Activated CD4-positive, alpha-beta T cell treated with anti-CD3 and anti-CD28 coated beads for 1 hour (primary cell): ENCODE measurements at places on chromosomes 4 and X.

DNA sequence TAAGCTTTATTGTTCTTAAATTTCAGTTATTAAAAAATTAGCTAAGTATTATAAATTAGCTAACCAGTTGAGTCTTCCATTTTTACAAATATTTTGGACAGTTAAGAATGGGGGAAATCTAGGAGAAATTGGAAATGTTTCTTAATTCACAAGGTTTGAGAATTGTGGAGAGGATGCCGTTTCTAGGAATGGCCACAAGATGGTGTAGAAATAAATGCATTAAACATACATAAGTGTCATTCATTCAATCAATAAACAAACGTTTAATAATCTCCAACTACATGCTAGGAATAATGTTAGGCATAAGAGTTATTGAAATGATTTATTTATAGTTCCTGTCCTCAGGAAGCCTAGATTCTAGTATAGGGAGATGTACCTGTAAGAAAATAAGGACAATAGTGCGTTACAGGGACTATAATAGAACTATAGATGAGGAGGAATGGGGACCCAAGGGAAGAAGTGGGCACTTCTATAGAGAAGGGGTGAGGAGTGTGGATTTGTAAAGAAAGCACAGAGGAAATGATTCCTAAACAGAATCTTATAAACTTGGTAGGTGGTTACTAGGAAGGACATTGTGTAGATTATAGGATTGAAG, 195.7 kb upstream of the ANK2 start:
- DNase-seq, result no peak

DNA sequence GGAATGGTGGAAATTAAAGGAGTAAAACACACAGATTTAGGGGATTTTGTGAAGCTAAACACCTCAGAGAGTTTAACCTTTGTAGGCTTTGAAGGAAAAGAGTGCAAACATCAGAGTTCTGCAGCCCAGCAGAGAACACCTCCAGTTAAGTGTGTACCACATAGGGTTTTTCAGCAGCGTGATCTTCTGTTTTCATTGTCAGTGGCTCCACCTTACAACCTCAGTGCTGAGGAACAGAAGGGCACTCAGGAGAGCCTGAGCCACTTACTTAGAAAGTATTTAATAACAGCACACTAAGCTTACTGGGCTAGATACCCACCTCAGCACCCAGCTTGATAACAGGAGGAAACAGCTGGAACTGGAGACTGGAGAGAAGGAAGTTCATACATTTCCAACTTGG, 2.0 kb upstream of the FBXW7 start:
- DNase-seq, result no peak

- no peak for DNase-seq
Measured at GRCh38 chr4:85028910-85029309, 62.4 kb upstream of the WDFY3 start.

DNA sequence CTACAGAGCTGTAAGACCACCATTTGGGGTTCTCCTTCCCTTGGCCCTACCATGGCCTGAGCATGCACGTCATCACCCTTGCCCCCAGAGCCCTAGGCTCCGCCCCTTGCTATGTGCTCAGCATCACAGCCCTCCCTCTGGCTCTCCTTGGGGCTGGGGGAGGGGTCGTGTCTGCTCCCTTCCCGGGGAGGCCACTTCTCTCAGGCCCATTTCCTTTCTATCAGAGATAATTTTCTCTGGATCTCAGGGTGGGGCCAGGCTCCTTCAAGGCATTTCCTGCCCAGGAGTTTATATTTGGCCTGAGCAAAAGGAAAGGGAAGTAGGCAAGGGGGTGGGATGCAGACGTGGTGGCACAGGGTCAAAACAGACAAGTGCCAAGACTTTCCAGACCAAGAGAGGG, 55.9 kb downstream of the STARD8 start:
- DNase-seq, result no peak

DNA sequence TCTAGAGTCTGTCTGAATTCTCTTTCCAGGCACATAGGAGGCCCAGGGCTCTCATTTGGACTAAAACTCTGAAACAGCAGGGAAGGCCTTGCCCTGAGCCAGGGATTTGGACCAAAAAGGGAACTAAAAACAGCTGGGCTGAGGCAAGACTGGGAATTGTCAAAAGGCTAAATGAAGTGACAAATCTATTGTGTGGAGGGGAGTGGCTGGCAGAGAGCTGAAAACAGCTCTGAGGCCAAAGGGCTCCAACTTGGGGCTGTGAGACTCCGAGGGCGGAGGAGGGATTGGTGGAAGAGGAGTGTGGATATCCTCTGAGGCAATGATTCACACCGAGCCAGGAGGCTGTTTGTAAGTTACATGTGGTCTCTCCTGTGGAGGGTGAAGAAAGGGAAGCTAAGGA, 63.2 kb downstream of the PHEX start:
- no peak for DNase-seq

- DNase-seq, result no peak
Measured at GRCh38 chr4:87557348-87557747, 28.2 kb upstream of the SPARCL1 start.

DNA sequence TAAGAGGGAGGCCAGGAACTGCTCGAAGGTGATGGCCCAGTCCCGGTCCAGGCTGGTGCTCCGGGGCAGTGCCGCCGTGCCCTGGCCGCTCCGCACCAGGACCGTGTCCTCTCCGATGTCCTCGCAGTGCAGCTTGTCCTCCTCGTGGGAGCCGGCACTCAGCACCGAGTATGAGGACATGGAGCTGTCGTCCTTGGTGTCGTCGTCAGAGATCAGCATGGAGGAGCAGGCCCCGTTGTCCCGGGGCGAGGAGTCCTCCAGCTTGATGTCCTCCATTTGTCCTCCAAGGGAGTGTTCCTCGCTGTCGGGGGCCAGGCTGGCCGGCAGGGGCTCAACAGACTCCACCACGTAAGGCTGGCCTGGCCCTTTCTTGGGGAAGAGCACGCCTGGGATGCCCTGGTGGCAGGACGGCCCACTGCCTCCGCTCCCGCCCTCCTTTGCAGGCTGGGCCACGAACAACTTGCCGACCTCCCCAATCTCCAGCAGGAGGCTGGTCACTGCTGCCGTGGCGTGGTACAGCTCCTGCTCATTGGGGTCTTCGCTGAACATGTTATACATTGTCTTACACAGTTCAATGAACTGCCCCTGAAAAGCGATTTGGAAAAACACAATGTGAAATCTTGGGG, 53.7 kb upstream of the UCP1 start:
- no peak for DNase-seq

GRCh38 chr4:145043306-145043705, 54.7 kb downstream of the ANAPC10 start:
- DNase-seq, result no peak

DNA sequence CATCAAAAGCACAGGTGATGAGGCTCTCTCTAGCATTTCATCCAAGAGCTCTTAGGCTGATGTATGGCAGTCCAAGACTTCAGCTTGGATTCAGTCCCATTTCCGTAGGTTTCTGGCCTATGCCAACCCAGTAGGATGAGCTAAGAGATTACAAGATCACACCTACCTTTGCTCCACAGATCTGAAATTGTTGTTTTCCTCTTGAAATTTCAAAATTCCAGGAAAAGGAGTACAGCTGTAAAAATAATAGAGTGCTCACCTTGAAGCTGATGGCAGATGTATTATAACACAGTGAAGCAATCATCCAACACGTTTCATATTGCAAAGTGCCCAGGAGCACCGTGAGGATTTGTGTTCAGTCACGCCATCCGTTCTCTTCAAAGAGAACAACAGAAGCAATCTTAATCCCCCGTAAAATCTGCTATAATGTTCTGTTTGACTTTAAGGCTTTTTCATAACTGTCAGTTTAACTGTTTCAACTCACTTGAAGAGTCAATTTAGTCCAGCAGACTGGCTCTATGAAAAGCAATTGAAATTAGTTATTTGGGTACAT, 137.5 kb downstream of the CPE start:
- DNase-seq, result no peak

DNA sequence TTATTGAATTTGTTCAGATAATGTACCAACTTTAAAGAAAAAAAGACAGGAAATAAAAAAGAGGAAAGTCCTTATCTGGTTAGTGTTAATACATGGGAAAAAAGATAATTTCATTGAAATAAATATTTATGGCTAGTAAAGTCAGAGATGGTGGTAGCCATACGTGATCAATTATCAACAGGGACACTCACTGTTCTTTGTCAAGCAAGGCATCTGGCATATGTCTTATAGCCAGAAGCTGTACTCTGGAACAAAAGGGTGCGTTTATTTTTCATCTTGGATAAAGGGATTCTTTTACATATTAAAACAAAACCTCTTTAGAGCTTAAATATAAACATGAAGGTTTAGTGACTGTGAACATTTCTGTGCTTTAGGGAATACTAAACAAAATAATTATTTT, 26.7 kb downstream of the HDX start:
- DNase-seq, result no peak
